Stimulated activated CD8-positive, alpha-beta memory T cell treated with anti-CD3 and anti-CD28 coated beads, Interleukin-4, amount 100 ng/mL, for 4 hours (primary cell): ENCODE measurements at places on chromosomes 6 and 20.

DNA sequence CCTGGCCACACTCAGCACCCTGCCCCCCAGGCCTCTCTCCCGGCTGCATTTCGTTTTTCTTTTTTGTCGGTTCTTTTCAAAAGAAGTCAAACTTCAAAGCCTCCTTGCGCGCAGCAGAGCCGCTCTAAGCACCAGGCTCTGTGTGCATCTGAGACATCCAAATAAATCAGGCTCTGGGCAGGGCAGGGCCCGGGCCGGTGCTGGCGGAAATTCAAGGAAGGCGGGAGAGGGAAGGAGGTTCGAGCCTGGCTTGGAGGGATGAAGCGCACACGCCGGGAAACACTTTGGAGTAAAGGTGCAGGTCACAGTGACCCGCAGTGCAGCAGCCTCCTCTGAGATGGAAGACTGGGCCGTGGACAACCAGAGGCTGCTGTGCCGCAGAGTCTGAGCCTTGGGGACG, 5.8 kb downstream of the GATA5 start:
- no peak for DNase-seq

GRCh38 chr6:50236164-50236563, 186.4 kb upstream of the DEFB112 start:
- no peak for DNase-seq

DNA sequence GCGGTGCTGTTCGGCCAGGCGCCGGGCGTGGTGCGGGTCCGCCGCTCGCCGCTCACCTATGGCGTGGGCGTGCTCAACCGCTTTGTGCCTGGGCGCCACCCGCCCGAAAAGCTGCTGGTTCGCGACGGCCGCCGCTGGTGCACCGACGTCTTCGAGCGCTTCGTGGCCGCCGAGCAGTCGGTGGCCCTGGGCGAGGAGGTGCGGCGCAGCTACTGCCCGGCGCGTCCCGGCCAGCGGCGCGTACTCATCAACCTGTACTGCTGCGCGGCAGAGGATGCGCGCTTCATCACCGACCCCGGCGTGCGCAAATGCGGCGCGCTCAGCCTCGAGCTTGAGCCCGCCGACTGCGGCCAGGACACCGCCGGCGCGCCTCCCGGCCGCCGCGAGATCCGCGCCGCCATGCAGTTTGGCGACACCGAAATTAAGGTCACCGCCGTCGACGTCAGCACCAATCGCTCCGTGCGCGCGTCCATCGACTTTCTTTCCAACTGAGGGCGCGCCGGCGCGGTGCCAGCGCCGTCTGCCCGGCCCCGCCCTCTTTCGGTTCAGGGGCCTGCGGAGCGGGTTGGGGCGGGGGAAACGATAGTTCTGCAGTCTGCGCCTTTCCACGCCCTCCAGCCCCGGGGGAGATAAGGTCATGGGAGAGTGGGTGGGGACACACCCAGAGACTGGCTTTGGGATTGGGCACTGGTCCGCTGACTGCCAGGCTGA, 15.7 kb downstream of the ADISSP start:
- DNase-seq: no peak

DNA sequence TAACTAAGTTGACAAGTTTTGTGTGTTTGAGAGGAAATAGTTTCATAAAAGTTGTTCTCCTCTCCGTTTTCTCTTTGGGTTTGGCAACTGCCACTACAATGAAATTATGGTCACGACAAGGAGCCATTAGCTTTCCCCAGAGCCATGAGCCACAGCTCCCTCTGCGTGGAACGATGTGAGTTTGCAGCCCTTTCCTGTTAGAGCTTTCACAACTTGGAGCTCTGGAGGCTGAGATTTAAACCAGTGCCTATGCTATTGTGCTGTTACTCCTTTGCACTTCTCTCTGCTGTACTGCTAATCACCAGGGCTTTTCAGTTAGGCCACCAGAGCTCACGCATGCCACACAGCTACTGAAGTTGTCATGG, 29.3 kb upstream of the TXNDC5 start:
- DNase-seq: no peak

- DNase-seq: no peak
These were observed 393.0 kb downstream of the PAX1 start for GRCh38 chr20:22098511-22098910.

DNA sequence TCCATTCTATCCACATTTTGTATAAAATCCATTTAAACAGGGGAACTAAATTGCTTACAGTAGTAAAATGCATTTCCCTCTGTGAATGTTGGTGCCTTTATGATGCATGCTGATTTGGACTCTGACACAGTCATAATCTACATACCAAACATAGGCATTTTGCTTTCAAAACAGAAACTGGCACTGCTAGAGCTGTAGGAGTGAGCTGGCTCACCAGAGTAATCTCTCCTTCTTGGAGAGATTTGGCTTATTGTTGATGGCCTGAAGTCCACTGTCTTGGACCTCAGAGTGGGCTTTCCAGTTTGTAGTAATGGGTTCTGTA, 363.2 kb upstream of the FLRT3 start:
- no peak for DNase-seq

- DNase-seq: no peak
These were observed 269.9 kb upstream of the SYNCRIP start for GRCh38 chr6:85912582-85912981.

- DNase-seq: peak; percentile 14
These were observed 54.8 kb upstream of the AKIRIN2 start for GRCh38 chr6:87756858-87757257.

DNA sequence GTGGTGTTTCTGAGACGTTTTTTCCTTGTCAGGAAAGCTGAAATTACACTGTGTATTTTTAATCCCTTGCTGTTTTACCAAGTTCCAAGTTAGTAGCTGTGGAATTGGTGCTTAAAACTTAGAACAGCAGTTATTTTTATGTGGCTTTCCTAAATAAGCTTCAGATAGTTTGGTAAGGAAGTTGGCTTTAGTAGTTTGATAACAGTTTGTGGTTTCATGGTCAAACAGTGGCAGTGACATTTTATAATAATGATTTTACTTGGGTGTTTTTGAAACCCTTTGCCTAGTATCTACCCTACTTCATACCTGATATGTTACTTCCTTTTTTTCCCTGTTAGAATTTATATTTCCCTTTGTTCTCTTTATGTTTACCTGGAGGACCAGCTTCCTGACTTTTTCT, 164.9 kb downstream of the JARID2 start:
- no peak for DNase-seq
